ENCODE measurements at places on chromosomes 16 and 17.

GRCh38 chr17:75553295-75554110 lies 28.0 kb downstream of the LLGL2 start:
- DNase-seq = no peak

- DNase-seq = no peak
Observed at GRCh38 chr16:55846598-55847346, 13.9 kb upstream of the CES1 start.

GRCh38 chr17:31371511-31372097 lies 19.9 kb upstream of the RAB11FIP4 start:
- no peak for DNase-seq

GRCh38 chr16:67111951-67112444 lies 2.3 kb downstream of the PHAF1 start:
- DNase-seq = no peak

DNA sequence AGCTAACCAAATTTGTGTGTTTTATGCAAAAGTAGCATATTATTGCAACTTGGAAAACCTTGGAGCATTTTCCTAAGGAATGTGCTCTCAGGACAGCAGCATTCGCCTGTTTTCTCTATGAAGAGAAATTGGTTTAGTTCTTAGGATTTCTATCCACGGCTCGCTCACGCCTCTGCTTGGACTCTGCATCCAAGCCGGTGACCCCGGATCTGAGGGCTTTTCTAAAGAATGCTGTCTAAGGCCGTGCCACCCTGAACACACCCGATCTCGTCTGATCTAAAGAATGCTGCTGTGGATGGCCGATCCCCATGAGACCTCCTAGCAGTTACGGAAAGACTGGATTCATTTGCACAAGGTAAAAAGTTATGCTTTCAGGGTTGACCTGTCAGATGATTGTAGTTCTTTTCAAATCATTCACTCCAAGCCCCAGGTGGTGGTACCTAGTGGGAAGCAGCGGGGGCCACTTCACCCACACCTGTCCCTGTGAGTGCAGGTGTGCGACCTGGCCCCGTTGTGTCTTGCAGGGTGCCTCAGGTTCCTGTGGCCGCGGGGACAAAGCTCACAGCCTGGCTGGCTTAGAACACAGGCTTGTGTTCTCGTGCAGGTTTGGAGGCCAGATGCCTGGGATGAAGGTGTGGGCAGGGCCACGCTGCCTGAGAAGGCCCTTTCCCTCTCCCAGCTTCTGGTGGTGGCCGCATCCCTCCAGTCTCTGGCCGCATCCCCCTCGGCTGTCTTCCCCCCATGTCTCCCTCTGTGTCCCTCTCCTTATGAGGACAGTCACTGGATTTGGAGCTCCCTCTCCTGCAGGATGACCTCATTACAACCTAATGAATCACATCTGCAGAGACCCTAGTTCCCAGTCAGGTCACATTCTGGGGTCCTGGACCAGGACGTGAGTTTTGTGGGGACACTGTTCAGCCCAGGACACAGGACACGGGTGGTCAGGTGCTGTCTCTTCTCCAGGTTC lies 71.1 kb downstream of the BANP start:
- no peak for DNase-seq

GRCh38 chr16:84205976-84206691 lies 15.2 kb downstream of the ADAD2 start:
- no peak for DNase-seq

GRCh38 chr17:78184868-78185267 lies 2.0 kb downstream of the TK1 start:
- peak; percentile 89 for DNase-seq

GRCh38 chr16:35746281-35746962 lies 2287.0 kb downstream of the TP53TG3F start:
- no peak for DNase-seq

GRCh38 chr17:70525961-70526360 lies 356.6 kb downstream of the KCNJ2 start:
- no peak for DNase-seq

GRCh38 chr17:55681342-55681700 lies 41.3 kb downstream of the TMEM100 start:
- no peak for DNase-seq

DNA sequence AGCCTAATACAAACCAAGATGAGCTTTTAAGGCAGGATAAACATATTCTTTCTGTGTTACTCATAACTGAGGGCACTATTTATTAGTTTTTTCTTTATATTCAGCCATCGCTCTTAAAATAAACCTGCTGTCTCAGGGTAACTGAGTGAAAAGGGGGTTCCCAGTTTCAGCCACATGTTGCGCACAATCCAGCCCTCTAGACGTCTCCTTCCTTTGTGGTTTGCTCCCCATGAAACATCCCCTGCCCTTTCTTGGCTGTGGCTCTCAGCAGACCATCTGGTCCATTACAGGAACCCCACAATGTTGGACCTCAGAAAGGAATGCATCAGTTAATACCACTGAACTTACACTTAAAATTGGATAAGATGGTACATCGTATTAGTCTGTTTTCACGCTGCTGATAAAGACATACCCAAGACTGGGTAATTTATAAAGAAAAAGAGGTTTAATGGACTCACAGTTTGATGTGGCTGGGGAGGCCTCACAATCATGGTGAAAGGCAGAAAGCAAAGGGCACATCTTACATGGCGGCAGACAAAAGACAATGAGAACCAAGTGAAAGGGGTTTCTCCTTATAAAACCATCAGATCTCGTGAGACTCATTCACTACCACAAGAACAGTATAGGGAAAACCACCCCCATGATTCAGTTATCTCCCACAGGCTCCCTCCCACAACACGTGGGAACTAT lies 12.6 kb upstream of the IL21R start:
- DNase-seq = no peak

Data from renal cortical epithelial cell (primary cell).